ENCODE measurements at places on chromosomes 3 and 15. TPM values are rescaled to one million over a fixed set of nuclear protein-coding genes. Genes with fewer than 3 reads are reported as not detected.
A peak's percentile ranks its signal among the peaks of the same experiment; 100 is the strongest.

GRCh38 chr15:68699124-68699880 lies 120.5 kb downstream of the CORO2B start:
- no peak for DNase-seq
- no peak overlapping the region for H3K4me3 ChIP-seq
- H3K27ac ChIP-seq: no peak overlapping the region
- no peaks in the 10 kb centered on the region for H3K36me3 ChIP-seq
- H3K27me3 ChIP-seq: no peaks in the 10 kb centered on the region

GRCh38 chr3:125694761-125695294 lies 99.5 kb upstream of the OSBPL11 start:
- H3K4me1 ChIP-seq: no peaks in the 10 kb centered on the region
- no peak overlapping the region for H3K4me3 ChIP-seq
- no peak overlapping the region for H3K27ac ChIP-seq
- no peaks in the 10 kb centered on the region for H3K36me3 ChIP-seq
- no peak for DNase-seq

DNA sequence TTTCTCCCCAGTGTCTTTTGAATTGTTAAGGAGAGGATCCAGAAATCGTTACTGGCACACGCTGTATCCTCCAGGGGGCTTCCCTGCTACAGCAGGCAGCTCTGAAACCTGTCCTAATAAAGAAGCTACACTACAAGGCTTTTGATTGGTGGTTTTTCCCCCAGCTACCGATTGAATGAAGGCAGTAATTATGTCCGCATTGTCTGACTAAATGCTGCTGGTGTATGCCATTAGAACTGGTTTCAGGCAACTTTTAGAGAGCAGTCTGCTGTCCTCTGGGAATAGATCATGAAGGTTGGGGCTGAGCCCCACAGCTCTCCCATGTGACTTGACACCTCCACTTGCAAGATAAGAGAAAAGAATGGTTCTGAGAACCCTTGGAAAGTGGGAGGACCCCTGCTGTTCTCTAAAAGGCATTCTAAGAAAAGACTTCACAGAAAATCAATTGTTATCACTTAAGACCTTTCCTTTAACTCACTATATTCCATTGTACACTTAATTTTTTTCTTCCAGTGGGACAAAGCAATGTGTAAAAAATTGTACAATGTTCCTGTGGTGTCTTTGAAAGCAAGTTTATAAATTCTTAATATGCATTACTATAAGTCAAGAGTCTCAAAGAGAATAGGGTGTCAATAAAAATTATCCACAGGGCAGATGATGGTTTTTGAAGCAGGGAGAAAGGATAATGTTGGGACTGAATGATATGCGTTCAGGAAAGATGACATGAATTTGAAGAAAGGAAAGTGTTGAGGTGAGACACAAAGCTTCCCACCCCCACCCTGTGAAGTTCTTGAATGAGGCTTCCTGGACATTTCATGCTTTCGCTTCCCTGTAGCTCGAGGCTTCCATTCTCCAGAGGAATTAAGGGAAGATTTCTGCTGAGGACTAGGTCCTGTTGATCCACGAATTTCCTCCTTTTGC lies 53.0 kb upstream of the DAZL start:
- H3K36me3 ChIP-seq: no peaks in the 10 kb centered on the region
- H3K27ac ChIP-seq: no peak overlapping the region
- no peaks in the 10 kb centered on the region for H3K27me3 ChIP-seq
- no peaks in the 10 kb centered on the region for H3K4me1 ChIP-seq
- no peak for DNase-seq

Gene NLGN1
- 3.3 TPM for total RNA-seq

DNA sequence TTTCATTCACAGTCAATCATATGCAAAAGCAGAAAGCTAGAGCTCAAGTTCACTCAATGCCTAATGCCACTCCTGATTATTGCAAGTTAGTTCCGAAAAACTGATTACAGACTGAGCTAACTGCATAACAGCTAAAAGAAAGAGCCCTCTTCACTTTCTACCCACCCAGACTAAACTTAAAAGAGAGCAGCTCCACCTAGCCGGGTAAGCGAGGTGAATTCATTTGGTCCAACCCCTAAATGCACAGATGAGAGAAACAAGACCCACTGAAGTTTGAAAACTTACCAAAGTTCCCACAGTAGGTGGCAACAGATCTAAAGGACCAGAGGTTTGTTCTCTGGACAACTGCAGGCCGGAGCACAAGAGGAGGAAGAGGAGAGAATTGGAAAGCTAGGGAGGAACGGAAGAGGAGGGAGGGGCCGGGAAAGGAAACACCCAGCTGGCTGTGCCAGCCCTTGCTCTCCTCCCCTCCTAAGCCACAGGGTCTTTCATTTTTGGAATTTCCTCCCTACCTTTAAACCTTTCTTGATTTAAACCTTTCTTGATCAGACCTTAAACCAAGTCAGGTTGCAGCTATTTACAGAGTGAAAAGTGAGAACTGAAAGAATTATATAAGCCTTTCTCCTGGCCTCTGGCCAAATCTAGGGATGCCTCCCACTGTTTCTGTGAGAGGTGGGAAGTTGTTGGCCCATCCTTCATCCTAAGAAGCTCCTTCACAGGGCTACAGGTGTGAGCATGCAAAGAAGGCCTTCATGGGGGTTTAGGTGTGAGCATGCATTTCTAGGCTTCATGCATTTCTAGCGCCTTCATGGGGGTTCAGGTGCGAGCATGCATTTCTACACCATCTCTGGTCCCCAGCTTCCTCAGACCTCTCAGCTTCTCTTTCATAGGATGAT lies 114.7 kb upstream of the LMOD3 start:
- no peaks in the 10 kb centered on the region for H3K27me3 ChIP-seq
- H3K4me3 ChIP-seq: peak overlapping the region; percentile 38
- no peak for DNase-seq
- H3K36me3 ChIP-seq: peaks cover 13% of the 10 kb centered on the region
- H3K4me1 ChIP-seq: peaks cover 36% of the 10 kb centered on the region

DNA sequence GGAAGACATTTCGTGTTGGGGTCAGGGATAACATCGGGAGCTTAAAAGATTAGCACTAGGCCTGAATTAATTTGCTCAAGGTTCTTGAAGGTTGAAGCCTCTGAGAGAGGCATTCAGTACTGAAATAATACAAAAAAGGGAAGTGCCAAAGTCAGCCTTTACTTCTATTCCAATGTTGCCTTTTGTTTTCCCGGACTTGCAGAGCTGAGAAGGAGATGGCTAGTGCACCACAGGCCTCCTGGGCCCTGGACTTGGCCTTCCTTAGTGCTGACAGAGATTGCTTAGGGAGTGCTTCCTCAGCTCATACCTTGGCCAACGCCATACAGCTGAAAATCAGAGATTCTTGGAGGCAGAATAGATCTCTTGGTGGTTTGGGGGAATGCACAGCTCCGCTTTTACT lies 333.6 kb upstream of the TBL1XR1 start:
- peaks cover 10% of the 10 kb centered on the region for H3K4me1 ChIP-seq
- H3K4me3 ChIP-seq: no peak overlapping the region
- no peak for DNase-seq
- no peaks in the 10 kb centered on the region for H3K36me3 ChIP-seq
- H3K27me3 ChIP-seq: no peaks in the 10 kb centered on the region

- no peaks in the 10 kb centered on the region for H3K36me3 ChIP-seq
- no peak overlapping the region for H3K4me3 ChIP-seq
- H3K27ac ChIP-seq: peak overlapping the region; percentile 88
- peak; percentile 60 for DNase-seq
Observed at GRCh38 chr15:99426431-99427105, 139.2 kb upstream of the MEF2A start.

DNA sequence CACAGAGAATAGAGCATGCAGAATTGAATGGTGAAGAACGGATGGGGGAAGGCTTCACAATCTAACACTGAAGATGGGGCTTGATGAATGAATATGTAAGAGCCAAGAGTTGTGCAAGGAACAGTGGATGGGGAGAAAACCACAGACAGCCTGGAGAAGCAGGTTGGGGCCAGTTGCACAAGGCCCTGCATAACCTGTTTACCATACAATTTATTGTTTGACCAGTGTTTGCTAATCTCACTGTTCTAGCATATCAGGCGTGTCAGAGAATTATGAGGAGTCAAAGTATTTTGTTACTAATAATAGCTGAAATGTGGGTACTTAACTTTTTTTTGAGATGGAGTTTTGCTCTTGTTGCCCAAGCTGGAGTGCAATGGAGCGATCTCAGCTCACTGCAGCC lies 36.4 kb downstream of the LINS1 start:
- H3K4me3 ChIP-seq: no peak overlapping the region
- no peaks in the 10 kb centered on the region for H3K27me3 ChIP-seq
- no peaks in the 10 kb centered on the region for H3K4me1 ChIP-seq

All from upper lobe of right lung (tissue), 1 donor.